ENCODE measurements at places on chromosomes 11 and 22.

- DNase-seq, result peak; percentile 68
Observed at GRCh38 chr11:62497132-62497801, 49.3 kb downstream of the AHNAK start.

GRCh38 chr11:104148074-104148473 lies 15.9 kb downstream of the PDGFD start:
- peak; percentile 71 for DNase-seq

- no peak for DNase-seq
Observed at GRCh38 chr11:34197256-34197655, 91.8 kb downstream of the NAT10 start.

DNA sequence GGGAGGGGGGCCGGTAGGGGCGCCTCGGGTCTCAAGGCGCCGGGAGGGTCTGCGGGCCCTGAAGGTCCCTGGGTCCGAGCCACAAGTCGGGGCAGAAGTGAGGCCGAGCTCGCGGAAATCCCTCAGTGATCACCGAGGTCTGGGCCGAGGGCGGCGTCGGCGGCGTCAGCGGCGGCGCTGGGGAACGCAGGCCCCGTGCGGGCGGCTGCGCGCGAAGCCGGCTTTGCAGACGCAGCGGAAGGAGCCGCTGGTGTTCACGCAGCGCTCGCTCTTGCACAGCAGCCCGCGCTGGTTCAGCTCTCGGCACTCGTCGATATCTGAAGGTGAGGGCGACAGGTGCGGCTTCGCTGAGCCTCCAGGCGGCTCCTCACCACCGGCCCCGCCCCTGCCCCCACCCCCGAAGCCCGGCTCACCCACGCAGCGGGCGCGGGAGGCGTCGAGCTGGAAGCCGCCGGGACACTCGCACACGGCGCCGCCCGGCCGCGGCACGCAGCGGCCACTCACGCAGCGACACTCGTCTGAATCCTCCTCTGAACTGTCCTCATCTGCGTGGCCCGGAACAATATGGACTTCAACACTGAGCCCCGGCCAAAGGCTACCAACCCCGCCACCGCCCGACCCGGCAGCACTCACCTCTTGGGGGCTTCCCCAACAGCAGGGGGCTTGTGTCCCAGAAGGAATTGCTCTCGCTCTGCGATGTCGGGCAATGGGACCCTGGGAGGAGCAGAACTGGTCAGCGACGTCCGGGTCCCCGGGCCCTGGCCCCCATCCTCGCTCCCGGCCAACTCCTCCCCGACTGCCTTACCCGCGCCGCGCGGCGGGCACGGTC lies 14.2 kb downstream of the SCYL1 start:
- DNase-seq, result no peak

- peak; percentile 47 for DNase-seq
Observed at GRCh38 chr11:122664188-122664587, 8.7 kb downstream of the UBASH3B start.

- DNase-seq, result no peak
Observed at GRCh38 chr11:73191151-73191550, 26.9 kb upstream of the P2RY2 start.

DNA sequence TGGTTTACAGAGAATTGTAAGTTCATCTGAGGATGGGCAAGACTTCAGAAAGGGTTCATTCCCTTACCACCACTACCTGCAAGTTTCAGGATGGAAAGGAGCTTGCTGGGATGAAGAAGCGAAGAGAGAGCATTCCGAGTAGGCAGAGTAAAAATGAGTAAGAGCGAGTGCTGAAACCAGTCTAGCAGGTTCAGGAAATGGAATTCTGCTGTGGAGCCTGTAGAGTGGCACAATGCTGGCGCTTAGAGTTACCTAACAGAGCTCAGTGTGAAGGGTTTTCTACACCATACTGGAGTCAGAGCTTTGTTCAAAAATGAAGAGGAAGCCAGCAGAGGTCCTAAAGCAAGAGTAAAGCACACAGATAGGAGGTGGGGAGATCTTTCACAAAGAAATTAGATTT lies 179.2 kb upstream of the ZC3H12C start:
- no peak for DNase-seq

DNA sequence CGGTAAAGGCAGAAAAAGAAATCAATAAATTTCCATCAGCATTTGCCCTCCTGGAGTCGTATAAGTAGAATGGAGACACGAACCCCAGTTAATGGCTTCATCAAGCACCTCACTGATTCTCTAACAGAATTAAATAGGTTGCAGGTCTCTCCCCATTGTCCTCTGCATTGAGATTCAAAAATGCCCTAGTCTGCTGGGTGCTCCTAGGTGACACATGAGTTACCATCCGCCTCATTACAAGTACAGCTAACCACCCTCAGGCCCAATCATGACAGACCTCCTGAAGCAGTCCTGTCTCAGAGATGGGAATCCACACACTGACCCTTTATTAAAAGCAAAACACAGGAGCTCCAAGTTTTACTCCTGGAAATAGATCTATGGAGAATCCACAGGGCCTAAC lies 31.4 kb downstream of the HSPA8 start:
- no peak for DNase-seq

DNA sequence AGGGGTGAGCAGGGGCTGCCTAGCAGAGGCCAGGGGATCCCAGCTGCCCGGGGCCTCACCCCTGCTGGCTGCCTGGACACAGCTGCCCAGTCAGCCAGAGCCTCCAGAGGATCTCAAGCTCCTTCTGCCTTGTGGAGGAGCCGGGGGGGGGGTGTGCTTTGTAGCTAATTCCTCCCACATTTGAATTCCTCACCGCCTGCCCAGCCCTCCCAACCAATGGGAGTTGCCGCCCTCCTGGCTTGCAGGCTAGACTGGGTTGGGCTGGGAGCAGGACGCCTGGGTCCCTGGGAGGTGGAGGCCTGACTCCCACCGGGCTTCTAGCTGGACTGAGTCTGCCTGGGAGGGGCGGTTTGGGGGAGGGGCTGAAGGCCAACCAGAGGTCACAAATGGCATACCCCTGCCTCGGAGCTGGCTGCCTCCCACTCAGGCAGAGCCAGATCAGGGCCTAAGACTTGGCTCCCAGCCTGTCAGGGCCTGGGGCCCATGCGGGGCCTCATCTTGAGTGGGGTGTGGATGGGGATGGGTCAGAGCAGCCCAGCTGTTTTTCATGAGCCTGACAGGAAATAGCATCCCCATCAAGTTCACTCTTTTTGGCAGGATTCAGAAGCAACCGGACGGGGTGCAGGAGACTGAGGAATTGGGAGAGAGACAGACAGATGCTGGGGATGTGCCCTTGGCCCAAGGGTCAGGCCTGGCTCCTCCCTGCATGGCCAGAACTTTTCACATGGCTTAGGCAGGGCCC lies 29.2 kb upstream of the PDE2A start:
- DNase-seq, result peak; percentile 94

DNA sequence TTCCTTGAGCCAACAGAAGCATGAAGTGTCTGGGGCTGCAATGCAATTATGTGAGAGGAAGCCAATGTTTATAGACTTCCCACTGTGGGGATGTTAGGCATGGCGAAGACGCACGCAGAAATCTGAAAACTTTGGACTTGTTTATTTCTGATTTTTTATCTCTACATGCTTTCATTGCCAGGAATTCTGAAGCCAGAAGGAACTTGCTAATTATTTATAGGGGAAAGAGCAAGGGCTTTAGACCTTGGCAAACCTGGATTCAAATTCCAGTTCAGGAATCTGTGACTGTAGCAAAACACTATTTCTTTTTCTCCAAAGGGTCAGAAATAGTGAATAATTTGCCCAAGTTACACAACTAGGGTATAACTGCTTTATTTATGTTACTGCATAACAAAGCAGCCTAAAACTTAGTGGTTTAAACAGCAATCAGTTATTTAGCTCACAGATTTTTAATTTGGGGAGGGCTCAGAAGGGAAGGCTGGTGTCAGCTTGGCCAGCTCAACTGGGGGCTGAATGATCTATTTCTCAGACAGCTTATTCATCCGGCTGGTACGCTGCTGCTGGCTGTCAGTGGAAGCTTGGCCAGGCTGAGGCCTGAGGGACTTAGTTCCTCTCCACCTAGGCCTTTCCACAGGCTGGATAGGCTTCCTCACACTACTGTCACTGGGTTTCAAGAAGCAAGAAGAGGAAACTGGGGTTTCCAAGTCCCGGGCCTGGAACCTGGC lies 1.9 kb upstream of the OR6Q1 start:
- peak; percentile 64 for DNase-seq

All from AG10803 (cell line).